Daoy (cell line): ENCODE measurements at places on chromosomes 5 and 9. TPM values are rescaled to one million over a fixed set of nuclear protein-coding genes. Genes with fewer than 3 reads are reported as not detected.

- DNase-seq, result no peak
These were observed 1.1 kb upstream of the SPIN1 start for GRCh38 chr9:88387036-88387551.

Gene HAPLN1
- 24.4 and 28.5 TPM in 2 replicates for total RNA-seq

DNA sequence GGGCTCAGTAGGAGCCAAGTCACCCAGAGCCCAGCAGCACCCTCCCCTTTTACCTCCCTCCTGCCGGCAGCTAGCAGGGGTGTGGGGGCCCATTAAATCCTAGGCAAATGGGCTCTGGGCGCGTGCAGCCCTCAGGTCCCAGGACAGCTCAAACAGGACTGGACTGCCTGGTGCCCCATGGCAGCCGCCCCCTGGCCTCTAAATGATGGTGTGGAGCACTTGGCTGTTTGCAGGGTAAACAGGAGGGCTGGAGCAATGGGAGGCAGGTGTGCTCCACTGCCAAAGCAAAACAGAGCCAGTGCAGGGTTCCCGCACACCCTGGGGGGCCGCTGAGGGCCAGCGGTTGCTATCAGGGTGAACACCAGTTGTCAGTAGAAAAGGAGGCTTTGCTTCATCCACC lies 55.9 kb upstream of the C5orf58 start:
- no peak for DNase-seq

DNA sequence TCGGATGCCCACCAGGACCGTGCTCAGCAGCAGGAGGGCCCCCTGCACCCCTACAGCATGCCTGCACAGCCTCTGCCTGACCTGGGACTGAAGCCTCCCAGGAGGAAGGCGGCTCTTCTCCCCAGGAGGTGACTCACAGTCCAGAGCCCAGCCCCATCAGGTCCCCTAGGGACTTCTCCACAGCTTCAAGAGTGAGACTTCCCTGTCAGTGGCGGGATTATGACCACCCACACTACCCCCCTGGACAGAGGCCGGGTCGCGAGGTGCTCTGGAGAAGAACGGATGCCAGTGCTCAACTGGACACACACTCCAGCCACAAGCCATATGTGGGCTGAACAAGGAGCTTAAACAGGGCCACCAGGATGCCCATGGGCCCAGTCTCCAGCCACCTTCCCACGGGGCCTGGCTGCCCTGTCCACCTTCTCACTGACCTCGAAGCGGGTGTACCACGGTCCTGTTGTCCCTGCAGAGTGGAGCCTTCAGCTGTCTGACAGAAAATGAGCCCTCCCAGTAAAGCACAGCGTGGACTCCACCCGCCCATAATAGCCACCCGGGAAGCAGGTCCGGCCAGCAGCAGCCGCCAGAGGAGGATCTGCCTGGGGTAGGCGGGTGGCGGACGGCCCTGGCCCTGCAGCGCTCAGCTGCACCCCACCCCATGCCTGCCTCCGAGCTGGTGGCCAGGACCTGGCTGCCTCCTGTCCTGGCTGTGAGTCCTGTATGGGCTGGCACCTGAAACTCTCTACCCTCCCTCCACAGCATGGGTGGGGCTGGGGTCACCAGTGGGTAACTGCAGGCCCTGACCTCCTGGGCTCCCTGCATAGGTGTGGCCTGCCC lies 54.7 kb downstream of the SEMA4D start:
- peak; percentile 77 for DNase-seq

DNA sequence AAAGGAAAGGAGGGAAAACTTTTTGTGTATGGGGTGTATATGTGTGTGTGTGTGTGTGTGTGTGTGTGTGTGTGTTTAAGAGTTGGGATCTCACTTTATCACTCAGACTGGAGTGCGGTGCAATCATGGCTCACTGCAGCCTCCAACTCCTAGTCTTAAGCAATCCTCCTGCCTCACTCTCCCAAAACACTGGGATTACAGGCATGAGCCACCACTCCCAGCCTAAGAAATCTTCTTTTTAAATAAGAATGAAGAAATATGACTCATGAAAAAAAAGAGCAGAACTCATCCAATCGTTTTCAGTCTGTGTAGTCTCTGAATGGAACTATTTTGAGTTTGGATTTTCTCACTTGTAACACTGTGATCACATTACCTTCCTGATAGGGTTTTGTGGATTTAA lies 601.5 kb downstream of the ACTL7B start:
- DNase-seq, result no peak

GRCh38 chr5:174612686-174613085 lies 111.7 kb upstream of the MSX2 start:
- DNase-seq, result peak; percentile 67

GRCh38 chr9:32177396-32177795 lies 207.0 kb upstream of the ACO1 start:
- no peak for DNase-seq

- DNase-seq, result no peak
These were observed 39.4 kb downstream of the TNFAIP8 start for GRCh38 chr5:119395080-119395836.

DNA sequence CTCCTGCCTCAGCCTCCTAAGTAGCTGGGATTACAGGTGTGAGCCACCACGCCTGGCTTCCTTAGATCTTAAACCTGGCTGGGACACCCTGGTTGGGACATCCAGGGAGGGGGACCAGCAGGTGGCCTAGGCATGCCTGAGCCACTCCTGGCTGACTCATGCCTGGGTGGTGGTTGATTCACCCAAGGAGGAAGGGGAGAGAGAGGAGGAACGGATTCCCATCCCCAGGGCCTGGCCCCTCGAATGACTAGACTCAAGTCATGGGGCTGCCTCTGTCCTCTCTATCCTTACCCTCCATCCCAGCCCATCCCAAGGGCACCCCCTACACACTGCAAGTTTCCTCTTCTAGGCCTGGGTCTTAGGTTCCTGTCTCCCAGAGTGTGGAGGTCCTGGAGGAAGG lies 12.7 kb downstream of the EEIG1 start:
- DNase-seq, result peak; percentile 92

DNA sequence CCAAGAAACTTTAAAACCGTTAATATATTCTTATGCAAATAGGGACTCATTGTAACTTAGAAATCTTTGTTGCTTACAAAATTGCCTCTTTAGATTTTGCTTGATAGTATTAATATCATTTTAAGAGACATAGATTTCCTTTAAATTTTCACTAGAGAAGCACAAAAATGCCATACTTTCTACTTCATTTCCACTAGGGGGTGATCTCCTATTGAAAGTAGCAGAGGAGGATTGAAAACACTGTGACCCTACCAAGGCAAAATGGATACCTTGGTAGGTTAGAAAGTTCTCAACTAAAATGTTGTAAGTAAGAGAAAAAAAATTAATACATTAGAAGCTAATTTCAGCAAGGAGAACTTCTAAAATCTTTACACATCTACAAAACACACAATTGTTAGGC lies 204.9 kb downstream of the CHSY3 start:
- no peak for DNase-seq

DNA sequence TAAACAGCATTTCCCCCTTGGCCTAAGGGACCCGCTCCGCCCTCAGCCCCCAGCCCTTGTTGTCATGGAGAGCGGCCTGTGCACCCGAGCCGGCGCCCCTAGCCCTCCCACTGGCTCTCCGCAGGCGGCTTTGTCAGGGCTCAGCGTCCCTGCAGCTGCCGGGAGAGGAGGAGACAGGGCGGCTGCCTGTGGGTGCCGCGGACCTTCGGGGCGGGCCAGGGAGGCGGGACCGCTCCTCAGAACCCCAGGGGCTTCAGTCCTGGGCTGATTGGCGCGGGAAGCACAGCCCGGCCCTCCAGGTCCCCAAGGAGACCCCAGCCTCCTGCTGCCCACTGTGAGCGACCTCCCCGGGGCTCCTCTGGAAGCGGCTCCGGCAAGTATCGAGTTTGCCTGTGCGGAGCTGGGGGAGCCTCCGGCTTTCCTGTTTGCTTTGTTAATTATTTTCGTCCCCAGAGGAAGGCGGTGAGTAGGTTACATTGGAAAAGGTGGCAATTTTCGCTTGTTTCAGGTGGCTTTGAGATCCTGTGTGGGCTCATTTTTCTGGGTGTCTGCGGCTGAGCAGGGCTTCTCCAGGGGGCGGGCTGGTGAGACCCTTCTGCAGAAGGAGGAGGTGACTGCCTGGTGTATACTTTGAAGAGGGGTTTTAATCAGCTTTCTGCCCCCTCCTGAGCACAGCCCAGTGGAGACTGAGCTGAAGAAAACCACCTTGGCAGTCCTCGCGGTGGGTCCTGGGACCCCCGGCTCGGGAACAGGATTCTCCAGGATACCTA lies at the start of gene FGD3:
FGD3 (plus strand) TSS at position 256 of the 770 bp plus-strand sequence. CDS start 28,734 bp downstream, outside the sequence.
- DNase-seq, result peak; percentile 44

DNA sequence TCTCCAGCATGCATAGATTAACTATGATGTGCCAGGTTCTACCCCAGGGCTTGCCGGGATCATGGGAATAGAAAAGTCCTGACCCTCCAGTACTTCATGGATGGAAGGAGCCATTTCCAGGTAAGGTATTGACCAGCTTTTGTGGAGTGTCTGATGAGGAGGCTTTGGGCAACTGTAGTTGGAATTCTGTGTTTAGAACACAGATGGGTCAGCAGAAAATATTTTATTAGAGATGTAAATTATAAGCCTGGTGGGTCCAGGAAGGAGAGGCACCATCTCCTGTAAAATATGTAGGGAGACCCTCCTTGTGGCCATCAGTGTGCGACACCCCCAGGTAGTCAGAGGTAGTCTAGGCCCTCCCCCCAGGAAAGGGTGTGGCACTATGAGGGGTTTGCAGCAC lies 156.2 kb downstream of the IRX1 start:
- DNase-seq, result no peak

DNA sequence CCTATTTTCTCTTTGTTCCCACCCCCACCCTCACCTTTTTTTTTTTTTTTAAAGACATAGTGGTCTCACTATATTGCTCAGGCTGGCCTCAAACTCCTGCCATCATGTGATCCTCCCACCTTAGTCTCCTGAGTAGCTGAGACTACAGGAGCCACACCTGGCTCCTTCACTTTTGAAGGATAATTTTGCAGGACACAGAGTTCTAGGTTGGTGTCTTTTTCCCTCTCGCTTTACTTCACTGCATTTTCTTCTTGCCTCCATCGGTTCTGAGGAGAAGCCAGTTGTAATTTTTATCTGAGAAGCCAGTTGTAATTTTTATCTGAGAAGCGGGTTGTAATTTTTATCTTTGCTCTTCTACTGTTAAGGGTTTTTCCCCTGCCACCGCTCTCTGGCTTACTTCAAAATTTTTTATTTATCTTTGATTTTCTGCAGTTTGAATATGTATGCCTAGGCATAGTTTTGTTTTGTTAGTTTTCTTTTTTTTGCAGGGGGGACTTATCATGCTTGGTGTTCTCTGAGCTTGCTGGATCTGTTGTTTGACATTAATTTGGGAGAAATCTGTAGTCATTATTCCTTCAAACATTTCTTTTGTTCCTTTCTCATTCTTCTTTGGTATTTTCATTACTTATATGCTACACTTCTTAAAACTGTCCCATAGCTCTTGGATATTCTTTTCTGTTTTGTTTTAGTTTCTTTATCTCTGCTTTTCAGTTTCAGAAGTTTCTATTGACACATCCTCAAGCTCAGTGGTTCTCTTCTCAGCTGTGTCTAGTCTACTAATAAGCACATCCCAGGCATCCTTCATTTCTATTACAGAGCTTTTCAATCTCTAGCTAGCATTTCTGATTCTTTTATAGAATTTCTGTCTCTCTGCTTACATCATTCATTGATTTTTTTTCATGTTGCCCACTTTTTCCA lies 148.2 kb upstream of the CHD1 start:
- DNase-seq, result no peak

Gene CDO1
- 10.7 and 15.9 TPM in 2 replicates for total RNA-seq

Gene PCDH12
- total RNA-seq, result 0.03 TPM in 1 of 2 replicates, not detected in the other

DNA sequence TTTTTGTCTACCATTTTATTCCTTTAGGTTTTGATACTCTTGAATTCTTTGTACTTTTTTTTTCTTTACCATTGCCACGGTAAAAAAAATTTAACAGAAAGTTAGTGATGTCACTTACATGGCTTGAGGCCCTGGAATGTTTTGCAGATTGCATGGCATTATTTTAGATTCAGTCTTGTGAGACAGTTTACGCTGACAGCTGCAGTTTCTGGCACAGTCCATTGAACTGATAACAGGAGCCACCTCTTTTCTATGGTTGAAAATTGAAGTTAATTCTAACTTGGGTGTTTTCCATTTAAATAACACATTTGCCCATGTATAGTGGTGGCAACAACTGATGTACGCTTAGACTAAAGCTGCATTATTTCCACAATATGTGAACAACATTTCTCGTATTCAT lies 1028.5 kb downstream of the CDH18 start:
- no peak for DNase-seq

Gene SELENOP
- not detected in 2 replicates for total RNA-seq

DNA sequence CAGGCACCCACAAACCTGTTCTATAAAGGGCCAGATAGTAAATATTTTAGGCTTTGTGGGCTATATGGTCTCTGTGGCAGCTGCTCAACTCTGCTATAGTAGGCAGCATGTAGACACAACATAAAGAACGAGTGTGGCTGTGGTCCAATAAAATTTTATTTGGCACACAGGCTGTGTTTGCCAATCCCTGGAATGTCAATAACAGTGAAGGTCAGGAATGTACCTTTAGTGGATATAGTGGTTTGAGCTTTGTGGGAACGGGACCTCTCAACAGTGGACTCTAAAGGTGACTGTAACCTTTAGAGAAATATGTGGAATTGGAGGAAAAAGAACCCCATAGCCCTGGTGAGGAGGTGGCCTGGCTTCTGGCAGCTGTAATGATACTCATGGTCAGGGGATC lies 145.2 kb downstream of the MAST4 start:
- DNase-seq, result no peak

DNA sequence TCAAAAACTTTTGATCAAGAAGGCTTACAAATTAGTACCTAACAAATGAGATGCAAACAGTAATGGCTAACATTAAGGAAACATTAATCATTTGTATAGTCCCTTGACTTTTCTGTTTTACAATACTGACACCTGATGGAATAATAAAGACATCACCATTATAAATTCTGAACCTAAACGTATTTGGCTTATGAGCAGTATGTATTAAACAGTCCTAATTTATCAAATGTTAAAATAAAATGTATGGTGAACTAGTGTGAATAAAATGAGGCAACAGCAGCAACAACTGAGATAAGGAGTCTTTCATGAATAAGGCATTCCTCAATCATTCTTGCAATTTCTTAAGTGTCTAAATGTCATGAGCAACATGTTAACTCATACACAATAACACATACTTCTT lies 6.0 kb downstream of the PUM3 start:
- DNase-seq, result no peak

Gene SPATA6L
- 1.0 and 3.1 TPM in 2 replicates for total RNA-seq

Gene MYMK
- not detected in 2 replicates for total RNA-seq
